Stimulated activated CD4-positive, alpha-beta T cell treated with anti-CD3 and anti-CD28 coated beads, Interleukin-2, amount 100 ng/mL, for 24 hours (primary cell): ENCODE measurements at places on chromosomes 5 and 9.

GRCh38 chr5:5066276-5067186 is 73.6 kb upstream of the ADAMTS16 start:
- DNase-seq = no peak

- DNase-seq = no peak
These were observed 94.7 kb upstream of the ADAMTSL1 start for GRCh38 chr9:18379073-18379811.

DNA sequence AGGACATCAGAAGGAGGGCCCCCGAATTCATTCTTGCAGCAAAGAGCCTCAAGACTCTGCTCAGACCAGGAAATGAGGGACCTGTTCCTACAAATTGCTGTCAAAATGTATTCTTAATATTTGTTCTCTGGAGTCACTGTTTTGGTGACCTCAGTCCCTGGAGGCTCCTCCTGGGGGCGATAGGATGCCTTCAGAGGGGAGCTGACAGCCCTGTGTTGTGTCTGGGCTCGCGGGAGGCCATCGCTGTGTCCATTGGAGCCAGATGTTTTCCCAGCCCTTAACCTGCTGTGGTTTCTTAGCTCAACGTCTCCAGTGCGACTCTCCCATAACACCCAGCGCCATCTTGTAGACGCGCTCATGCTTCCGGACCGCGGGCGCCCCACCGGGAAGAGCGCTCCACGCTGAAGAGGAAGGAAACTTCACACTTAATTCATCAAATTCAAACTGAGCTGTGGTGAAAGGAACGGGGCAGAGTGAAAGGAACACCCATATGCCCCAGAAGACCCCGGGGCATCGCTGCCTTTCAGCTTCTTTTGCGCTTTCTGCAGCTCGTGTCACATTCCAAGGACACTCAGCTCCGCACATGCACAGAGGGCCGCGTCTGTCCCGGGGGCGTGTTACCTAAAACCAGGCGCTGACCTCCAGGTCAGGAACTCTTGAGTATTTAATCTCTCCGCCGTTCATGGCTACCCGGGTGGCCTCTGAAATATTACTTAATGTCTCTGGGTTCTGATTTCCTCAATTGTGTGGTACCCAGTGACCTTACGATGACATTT is 112.3 kb upstream of the GDNF start:
- no peak for DNase-seq

DNA sequence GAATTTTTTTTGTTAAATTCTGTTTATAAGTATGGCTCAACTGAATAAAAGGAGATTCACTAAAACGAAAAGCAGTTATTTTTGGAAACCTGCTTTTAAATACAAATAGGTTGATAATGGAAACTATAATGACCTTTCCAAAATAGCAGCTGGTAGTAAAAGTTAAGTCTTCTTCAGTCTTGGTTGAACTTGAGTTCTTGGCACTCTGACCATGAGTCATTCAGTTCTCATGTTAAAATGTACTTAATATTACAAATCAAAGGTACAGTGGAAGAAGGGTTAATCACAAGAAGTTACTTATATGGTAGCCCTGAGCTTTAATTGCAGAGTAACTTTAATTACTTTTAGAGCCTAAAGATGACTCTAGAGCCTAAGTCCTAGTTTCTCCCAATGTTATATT is 62.1 kb downstream of the KLF9 start:
- no peak for DNase-seq

GRCh38 chr5:141172381-141173204 is at the start of gene PCDHB7:
Gene PCDHB7 (plus strand): TSS chr5:141172644. CDS start chr5:141172836, 192 bp downstream.
- DNase-seq = no peak

DNA sequence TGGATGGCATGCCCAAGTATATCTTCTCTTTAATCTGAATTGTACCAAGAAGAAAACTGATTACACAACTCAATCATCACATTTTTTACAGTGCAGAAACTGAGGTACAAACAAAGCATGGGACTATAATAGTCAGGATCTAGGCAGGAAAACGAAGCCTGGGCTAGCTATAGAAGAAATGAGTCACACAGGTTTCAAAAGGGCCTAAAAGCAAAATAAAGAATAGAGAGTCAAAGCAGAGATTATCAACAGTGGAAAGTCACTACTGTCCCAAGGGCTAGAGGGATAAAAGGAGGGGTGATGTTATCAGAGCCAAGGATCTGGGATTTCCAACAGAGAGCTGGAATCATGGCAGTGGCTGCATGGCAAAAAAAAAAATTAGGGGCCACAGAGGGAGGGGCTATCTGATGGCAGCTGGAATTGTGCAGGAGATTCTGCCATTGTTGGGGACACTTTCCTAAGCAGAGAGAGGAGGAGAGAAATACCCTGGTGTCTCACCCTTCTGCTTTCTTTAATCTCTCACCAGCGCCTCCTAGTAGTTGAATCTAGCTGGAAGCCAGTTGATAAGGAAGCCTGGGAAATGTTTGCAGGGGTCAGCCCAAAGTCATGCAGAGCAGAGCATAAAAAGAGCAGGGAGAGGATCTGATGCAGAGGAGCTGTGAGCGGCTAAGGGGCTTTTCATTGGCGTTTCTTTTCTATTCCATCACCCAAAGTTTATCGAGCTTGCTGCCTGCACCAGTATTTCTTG is 343.2 kb downstream of the ACTL7B start:
- no peak for DNase-seq

- no peak for DNase-seq
These were observed 257.3 kb downstream of the MLLT3 start for GRCh38 chr9:20364959-20365358.

- DNase-seq = no peak
These were observed 221.7 kb downstream of the SMARCA2 start for GRCh38 chr9:2236850-2237249.

GRCh38 chr5:7814816-7815215 is 36.1 kb downstream of the CFAP90 start:
- DNase-seq = no peak
